Activated CD4-positive, CD25-positive, alpha-beta regulatory T cell treated with anti-CD3 and anti-CD28 coated beads, Interleukin-2, amount 50 U/mL, for 16 hours (primary cell): ENCODE measurements at places on chromosomes 6 and 20.

- no peak for DNase-seq
These were observed 165.2 kb upstream of the CST7 start for GRCh38 chr20:24783631-24784492.

- DNase-seq: no peak
These were observed 192.0 kb upstream of the FOXA2 start for GRCh38 chr20:22776369-22776768.

- DNase-seq: no peak
These were observed 41.9 kb downstream of the UTRN start for GRCh38 chr6:144327081-144327480.

DNA sequence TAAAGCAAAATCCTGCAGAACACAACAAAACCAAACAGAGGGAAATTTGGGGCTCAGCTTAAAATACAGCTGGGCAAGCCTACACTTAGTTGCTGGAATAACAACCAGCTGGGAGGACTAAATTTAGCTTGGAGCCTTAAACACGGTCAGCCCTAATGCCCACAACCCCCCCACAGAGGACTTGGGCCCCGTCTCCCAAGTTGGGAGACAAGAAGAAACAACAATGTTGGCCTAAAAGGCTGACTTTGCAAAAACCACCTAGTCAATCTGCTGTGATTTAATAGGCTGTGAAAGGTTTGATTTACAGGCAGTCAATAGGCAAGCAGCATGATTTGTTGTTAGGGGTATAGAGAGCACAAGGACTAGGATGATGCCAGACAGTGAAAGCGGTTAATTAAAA lies 40.3 kb upstream of the ARMC2 start:
- DNase-seq: no peak

GRCh38 chr6:46637145-46637544 lies 15.5 kb downstream of the CYP39A1 start:
- DNase-seq: no peak

DNA sequence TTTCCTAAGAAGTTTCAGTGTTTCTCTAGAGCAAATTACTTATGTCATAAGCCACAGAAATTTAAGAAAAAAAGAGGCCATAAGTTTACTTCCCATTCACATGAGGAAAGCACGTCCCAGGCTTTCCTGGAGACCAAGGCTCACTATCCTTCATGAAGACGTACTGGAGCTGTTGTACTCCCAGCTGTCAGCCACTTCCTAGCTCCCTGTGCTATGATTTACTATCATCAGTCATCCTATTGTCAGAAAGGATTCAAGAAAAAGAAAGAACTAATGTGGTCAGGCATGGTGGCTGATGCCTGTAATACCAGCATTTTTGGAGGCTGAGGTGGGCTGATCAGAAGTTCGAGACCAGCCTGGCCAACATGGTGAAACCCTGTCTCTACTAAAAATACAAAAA lies 337.4 kb upstream of the SOX4 start:
- no peak for DNase-seq

- no peak for DNase-seq
These were observed 168.7 kb upstream of the RSPO3 start for GRCh38 chr6:126949786-126950185.

- DNase-seq: no peak
These were observed 591.0 kb upstream of the GJE1 start for GRCh38 chr6:141541581-141542324.

- no peak for DNase-seq
These were observed 28.6 kb upstream of the CDKN1A start for GRCh38 chr6:36649701-36650484.

DNA sequence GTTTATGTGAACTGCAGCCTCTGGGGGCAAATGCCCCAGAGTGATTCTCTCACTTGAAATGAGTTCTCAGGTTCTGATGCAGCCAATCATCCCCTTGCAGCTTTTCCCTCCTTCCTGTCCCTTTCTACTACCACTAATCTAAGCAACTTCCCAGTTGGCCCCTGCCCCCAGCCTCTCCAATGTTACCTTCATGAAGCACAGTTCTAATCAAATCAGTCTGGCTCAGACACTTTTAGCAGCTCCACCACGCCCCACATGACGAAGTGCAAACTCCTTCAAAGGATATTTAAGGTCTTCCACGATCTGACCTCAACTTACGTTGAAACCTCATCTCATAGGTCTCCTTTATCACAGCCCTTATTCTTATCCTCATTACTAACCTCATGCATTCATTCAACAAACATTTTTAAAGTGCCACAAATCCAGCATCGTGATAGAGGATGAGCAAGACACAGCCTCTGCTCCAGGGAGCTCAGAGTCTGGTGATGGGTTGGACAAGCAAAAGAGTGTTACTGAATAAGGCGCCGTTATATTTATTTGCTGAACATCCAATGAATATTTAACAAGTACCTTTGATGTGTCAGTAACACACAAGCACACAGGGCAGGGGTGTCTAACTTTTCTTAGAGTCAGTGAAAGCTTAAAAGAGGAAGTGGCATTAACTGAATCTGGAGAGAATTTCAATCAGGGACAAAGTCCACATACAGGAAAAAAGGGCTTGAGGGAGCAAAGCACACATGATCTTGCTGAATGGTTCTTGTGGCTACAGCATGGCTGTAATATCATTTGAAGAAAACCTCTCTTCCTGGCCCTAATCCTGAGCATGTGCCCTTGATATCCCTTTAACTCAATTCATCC lies 20.4 kb upstream of the DTNBP1 start:
- DNase-seq: no peak

DNA sequence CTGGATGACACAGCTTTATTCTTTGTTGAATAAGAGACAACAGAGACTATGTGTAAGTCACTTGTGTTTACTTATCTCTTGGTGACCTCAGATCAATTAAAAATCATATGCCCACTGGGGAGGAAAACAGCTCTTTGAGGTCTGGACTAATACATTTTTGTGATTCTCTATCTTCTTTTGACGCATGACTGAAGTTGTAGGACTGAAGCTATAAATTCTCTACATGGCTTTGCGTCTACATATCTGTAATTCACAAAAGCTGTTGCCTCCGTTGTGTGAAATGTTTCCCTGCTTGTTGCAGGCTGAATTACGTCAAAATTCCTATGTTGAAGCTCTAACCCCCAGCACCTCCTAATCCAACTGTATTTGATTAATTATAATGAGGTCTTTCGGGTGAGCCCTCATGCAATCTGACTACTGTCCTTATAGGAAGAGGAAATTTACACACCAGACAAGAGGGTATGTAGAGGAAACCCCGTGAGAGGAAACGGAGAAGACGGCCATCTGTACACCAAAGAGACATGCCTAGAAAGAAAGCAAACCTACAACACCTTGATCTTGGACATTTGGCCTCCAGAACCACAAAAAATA lies 481.6 kb downstream of the PRKN start:
- no peak for DNase-seq

- peak; percentile 51 for DNase-seq
These were observed 35.0 kb upstream of the DSN1 start for GRCh38 chr20:36808317-36809257.

GRCh38 chr20:57205606-57206219 lies 60.7 kb downstream of the BMP7 start:
- DNase-seq: no peak

GRCh38 chr20:4883546-4883945 lies 117.8 kb downstream of the SLC23A2 start:
- no peak for DNase-seq

DNA sequence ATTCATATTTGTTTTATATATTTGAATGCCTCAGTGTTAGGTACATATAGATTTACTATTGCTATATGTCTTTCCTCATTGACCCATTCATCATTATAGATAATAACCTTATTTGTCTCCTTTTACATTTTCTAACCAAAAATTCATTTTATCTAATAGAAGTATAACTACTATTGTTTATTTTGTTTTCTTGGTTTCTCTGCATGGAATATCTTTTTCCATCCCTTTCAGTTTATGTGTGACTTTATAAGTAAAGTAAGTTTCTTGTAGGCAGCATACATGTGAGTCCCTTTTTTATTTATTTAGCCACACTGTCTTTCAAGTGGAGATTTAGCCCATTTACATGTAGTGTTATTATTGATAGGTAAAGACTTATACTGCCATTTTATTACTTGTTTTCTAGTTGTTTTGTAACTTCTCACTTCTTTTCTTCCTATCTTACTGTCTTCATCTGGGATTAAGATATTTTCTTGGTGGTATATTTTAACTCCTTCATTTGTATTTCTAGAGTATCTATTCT lies 572.0 kb upstream of the MAN1A1 start:
- no peak for DNase-seq

GRCh38 chr6:145247692-145248419 lies 487.5 kb downstream of the EPM2A start:
- DNase-seq: no peak

- no peak for DNase-seq
These were observed 574.1 kb downstream of the HAO1 start for GRCh38 chr20:7366189-7366588.

DNA sequence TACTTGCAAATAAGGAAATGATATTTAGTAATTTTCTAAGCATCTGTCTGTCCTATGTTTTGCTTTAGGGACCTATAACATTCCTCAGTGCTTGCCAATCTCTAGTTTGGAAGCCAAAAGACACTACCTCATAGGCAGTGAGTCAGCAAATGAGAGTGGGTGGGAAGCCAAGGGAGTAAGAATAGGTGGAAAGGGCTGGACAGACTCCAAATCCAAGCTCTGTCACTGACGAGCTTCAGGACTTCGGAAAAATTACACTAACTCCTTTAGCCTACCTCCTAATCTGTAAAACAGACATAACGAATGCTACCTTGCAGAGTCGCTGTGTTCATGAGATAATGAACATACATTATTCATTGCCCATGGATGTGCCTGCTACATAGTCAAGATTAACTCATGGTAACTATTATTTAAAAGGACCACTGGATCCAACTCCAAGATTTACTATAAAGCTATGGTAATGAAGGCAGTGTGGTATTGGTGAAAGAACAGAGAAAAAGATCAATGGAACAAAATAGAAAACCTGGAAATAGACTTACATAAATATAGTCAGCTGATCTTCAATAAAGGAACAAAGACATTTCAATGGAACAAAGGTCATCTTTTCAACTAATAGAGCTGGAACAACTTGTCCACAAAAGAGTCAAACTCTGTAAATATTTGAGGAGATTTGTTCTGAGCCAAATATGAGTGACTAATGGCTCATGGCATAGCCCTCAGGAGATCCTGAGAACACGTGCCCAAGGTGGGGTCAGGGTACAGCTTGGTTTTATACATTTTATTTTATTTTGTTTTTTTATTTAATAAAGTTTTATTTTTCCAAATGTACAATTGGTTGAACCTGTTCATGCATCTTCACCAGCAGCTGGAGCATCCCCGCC lies 64.1 kb downstream of the FAM50B start:
- no peak for DNase-seq

DNA sequence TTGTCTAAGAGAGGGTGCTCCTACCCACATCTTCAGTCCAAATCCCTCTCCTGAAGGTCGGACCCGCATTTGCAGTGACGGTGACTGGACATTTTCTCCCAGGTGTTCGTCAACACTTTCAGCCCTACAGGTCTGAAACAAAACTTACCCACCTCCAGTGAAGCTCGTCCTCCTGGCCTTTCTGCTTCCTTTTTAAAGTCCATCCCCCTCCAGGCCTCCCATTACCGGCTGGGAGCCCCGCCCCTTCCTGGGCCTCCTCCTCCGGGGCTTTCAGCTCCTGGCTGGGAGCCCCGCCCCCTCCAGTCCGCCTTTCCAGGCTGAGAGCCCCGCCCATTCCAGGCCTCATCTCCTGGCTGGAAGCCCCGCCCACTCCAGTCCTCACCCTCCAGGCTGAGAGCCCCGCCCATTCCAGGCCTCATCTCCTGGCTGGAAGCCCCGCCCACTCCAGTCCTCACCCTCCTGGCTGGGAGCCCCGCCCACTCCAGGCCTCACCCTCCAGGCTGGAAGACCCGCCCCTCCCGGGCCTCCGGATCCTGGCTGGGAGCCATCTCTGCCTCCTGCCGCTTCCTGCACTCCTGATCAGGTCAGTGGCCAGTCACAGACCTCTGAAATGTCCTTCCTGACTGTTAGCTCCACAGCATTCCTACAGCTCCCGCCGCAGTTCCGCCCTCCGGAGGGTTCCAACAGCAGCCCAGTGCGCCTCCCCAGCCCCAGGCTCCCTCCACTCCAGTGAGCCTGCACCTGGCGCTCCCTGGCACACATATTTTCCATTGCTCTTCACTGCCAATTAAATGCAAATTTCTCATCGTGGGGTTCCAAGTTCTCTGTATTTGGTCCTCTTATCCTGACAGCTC lies 98.5 kb downstream of the LY86 start:
- no peak for DNase-seq

DNA sequence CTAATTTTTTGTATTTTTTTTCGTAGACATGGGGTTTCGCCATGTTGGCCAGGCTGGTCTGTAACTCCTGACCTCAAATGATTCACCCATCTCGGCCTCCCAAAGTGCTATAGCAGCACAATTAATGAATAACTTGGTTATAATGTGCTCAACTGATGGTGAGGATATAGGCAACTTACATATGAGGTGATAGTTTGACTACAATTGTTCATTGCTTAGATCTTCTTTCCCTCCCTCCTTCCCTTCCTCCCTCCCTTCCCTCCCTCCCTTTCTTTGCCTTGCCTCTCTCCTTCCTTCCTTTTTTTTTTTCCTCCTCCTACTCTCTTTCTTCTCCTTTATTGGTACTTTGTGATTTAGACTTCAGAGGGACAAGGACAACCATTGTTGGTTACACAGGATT lies 151.2 kb downstream of the RNF144B start:
- DNase-seq: no peak

DNA sequence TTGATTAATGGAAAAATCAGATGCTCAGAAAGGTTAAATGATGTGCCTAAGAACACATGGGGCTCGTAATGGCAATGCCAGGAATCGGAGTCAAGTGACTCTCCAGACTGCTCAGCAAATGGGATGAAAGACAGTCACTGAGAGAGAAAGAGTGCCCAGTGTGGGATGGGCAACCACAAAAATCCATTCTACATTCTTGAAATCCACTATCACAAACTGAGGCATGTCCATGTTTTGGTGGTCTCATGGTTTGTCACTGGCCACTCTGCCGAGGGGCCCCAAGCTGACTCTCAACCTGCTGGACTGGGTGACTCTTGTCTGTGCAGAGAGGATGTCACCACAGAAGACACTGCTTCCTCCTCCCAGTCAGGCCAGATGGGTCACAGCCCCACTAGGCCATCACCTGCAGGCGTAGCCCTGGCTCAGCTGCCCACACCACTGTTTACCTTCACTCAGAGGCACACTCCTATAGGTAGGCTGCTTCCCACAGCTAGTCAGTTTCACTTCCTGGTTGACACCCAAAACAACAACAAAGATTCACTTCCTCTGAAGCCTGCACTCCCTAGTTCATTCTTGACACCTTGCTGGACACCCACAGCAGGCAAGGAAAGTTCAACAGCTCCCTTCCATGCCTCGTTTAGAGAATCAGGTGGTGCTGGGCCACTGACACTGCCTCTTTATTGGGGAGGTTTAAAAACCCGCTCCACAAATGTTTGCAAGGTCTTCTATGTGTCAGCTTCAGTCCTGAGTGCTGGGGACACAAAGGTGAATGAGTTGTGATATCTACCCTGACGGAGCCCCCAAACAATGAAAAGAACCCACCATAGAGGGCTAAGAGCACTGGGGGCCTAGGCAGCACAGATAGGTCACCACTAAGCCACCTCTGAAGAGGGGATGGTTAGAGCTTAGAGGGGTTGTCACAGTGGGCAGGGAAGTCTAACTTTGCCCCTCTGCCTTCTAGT lies 21.7 kb downstream of the MAP1LC3A start:
- no peak for DNase-seq
